ENCODE measurements at places on chromosomes 2 and 18.

GRCh38 chr2:156874707-156875106 lies 382.8 kb upstream of the GALNT5 start:
- DNase-seq: no peak

- DNase-seq: no peak
These were observed 168.7 kb downstream of the TCF4 start for GRCh38 chr18:55419132-55419946.

- peak; percentile 88 for DNase-seq
These were observed 21.9 kb downstream of the TMEM177 start for GRCh38 chr2:119700866-119701265.

GRCh38 chr2:178427458-178427857 lies 23.5 kb downstream of the PRKRA start:
- no peak for DNase-seq

DNA sequence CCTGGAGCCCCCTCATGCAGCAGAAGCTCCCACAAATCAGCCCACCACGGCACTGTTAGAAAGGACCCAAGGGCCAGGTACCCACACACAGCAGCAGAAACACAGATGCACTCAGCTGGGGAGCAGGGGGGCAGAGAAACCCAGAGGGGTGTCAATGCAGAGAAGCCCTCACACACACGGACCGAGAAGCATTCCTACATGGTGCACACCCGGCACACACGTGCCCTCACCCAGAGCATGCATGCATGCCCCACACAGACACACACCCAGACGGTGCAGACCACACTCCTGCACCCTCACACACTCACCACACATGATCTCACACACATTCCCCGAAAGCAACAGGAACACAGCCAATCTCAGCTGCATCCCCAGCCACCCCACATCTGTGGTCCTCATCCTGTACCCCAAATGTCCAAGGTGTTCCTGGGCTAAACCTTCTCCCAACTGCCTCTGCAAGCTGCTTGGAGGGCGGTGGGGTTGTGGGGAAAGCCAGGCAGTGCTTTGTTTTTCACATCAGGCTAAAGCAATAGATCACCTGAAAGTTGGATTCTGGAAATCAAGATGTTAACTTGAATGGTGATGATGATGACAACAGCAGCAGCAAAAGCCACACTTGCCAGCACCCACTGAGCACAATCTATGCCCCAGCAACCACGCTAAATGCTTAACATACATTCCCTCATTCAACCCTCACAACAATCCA lies 102.3 kb downstream of the ZFP36L2 start:
- no peak for DNase-seq

- DNase-seq: peak; percentile 84
These were observed 1.6 kb upstream of the GPR45 start for GRCh38 chr2:105239924-105240323.

DNA sequence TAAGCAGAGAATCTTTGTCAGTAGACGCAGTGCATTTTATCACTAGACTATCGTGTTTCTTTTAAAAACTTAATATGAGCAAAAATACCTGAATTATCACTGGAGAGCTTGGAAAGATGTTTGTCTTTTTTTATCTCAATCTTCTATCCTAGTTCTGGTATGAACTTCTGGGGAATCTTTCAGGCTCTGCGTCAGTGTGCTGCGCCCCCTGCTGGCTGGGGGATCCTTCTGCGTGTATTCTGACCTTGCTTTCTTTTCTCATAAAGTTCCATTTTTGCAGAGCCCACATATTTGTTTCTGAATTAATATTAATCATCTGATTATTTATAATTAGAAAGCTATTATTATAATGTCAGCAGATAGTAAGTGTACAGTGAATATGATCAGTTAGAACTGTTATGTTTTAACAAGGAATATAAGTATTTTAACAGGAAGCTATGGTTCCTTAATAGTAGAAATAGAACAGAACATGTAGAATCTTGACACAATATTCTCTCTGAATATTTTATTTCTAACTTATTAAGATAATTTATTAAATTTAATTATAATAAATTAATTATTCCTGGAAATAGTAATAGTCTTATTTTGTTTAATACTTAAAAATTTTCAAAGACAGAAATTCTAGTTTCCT lies 945.0 kb upstream of the CRIM1 start:
- peak; percentile 62 for DNase-seq

DNA sequence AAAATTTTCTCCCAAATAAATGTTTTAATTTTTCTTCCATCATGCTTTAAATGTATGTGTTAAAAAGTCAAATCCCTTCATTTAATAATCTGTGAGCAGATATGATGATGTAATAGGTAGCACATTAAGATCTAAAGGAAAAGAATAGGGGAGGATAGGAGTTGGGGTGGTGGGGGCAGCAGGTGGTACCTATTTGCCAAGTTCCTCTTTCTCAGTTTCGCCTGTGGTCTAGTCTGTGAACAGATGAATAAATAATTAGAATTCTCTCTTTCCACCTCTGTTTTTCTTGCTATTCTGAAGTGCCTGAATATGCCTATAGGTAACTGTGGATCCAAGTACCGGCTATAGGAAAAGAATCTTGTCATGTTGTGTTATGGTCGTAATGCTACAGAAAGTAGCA lies 152.5 kb downstream of the NRXN1 start:
- DNase-seq: no peak
